ENCODE measurements at places on chromosomes 5 and 9. TPM values are rescaled to one million over a fixed set of nuclear protein-coding genes. Genes with fewer than 3 reads are reported as not detected.
A peak's percentile ranks its signal among the peaks of the same experiment; 100 is the strongest.

The INSL4 gene
- 0.29 TPM for total RNA-seq

- no peak overlapping the region for H3K27ac ChIP-seq
- DNase-seq = no peak
- H3K36me3 ChIP-seq = no peaks in the 10 kb centered on the region
- peaks cover 6% of the 10 kb centered on the region for H3K4me1 ChIP-seq
- H3K27me3 ChIP-seq = peaks cover 6% of the 10 kb centered on the region
- H3K4me3 ChIP-seq = no peak overlapping the region
These were observed 72.4 kb downstream of the NUDT12 start for GRCh38 chr5:103490030-103490739.

- peaks cover 17% of the 10 kb centered on the region for H3K36me3 ChIP-seq
- peak overlapping the region; percentile 91 for H3K27ac ChIP-seq
- peaks cover 9% of the 10 kb centered on the region for H3K4me1 ChIP-seq
- no peak for DNase-seq
These were observed 90.0 kb downstream of the PRRT1B start for GRCh38 chr9:131635285-131635684.

GRCh38 chr9:115978091-115978490, 175.5 kb upstream of the PAPPA start:
- no peak overlapping the region for H3K27ac ChIP-seq
- no peak for DNase-seq
- H3K4me3 ChIP-seq = no peak overlapping the region
- peaks cover 15% of the 10 kb centered on the region for H3K4me1 ChIP-seq
- no peaks in the 10 kb centered on the region for H3K36me3 ChIP-seq

All from type B pancreatic cell (in vitro differentiated cells).